ENCODE measurements at places on chromosomes 11 and 22. TPM values are rescaled to one million over a fixed set of nuclear protein-coding genes. Genes with fewer than 3 reads are reported as not detected.

DNA sequence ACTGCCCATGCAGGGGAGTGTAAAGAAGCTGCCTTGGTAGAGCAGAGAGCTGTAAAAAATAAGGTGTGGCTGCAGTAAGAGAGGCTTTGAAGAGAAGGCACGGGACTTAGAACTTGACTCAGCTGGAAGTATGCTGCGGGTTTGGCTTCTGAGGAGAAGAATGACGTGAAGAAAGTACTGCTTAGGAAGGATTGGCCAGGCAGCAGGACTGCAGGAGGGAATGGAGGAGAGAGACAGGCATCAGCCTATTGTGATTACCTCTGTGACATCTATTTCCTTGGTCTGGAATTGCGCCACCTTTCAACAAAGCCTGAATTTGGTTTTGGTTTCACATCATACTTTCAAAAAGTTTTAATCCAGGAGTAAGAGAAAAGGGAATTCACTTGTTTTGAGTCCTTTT, 22.5 kb downstream of the PRRG4 start:
- peak; percentile 5 for DNase-seq

The SLN gene
- polyA plus RNA-seq, result not detected

DNA sequence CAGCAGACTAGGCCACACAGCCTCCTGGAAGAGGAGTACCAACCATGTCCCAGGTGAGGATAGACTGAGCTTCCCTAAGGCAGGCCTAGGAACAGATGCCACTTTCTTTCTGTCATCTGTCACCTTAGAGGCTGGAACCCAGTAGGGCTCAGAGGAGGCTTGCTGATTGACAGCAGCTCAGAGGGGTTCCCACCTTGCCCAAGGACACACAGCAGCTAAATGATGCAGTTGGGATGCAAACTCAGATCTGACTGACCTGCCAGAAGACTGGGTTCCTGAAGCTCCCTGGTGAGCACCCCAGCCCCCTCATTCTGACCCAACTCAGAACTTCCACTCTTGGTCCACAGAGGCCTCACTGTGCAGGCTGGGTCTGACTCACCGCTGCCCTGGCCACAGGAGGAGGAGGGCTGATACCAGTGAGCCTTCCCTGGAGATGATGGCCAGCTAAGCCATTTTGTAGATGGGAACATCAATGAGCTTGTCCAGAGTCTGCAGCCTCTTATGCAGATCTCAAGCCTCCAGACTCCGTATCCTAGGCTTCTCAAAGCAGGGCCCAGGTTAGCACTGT, 14.0 kb downstream of the CAPN5 start:
- no peak for DNase-seq

DNA sequence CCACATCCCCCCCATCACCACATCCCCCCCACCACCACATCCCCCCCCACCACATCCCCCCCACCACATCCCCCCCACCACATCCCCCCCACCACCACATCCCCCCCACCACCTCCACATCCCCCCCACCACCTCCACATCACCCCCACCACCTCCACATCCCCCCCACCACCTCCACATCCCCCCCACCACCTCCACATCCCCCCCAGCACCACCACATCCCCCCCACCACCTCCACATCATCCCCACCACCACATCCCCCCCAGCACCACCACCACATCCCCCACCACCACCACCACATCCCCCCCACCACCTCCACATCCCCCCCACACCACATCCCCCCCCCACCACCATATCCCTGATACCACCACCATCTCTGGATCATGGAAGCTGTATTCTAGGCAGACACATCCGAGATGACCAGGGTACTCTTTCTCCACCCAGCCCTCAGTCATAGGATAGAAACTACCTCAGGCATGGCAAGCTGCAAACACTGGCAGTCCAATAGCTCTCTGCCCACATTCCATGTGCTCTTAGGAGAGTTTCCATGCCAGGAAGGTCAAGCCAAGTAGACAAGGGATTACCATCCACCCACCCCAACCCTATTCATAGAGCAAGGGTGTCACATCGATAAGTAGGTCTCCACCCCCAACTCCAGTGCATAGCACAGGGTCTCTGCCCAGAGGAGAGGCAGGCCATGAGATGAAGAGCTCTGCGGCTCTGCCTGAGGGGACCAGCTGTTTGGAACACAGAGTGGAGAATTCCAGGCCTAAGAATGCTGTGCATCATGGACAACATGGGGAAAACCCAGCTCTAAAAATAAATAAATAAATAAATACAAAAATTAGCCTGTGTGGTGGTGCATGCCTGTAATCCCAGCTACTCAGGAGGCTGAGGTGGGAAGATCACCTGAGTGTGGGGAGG, 33.0 kb upstream of the TEAD1 start:
- no peak for DNase-seq

The MPEG1 gene
- not detected for polyA plus RNA-seq

All from BJ (cell line).